ENCODE measurements at places on chromosomes 5 and 9.

DNA sequence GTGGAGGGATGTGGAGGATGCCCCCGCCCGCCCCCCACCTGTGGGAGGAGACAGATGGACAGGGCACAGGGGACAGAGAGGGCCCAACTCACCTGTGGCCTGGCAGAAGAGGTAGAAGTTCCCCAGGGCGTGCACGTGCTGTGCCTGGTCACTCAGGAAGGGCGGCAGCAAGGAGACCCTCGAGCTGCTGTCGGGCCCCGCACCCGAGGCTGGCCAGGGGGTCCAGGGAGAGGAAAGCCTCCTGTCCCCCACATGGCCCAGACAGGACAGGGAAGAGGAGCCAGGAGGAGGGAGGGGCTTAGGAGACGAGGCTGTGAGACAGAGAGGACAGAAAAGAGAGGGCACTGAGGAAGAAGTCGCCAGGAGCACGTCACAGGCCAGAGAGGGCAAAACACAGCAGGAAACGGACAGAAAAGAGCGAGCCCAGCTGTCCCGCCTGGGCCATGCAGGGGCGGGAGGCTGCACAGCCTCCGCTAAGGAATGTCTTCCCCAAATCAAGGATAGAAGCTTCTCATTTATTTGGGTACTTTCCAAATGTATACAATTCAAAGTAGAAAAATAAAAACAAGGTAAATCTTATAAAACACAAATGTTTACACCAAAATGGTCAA is 58.5 kb downstream of the SECISBP2 start:
- no peak for DNase-seq

- no peak for DNase-seq
These were observed 127.3 kb upstream of the TUT7 start for GRCh38 chr9:86481466-86481865.

- DNase-seq = no peak
These were observed 34.1 kb upstream of the SLC6A19 start for GRCh38 chr5:1167361-1167727.

DNA sequence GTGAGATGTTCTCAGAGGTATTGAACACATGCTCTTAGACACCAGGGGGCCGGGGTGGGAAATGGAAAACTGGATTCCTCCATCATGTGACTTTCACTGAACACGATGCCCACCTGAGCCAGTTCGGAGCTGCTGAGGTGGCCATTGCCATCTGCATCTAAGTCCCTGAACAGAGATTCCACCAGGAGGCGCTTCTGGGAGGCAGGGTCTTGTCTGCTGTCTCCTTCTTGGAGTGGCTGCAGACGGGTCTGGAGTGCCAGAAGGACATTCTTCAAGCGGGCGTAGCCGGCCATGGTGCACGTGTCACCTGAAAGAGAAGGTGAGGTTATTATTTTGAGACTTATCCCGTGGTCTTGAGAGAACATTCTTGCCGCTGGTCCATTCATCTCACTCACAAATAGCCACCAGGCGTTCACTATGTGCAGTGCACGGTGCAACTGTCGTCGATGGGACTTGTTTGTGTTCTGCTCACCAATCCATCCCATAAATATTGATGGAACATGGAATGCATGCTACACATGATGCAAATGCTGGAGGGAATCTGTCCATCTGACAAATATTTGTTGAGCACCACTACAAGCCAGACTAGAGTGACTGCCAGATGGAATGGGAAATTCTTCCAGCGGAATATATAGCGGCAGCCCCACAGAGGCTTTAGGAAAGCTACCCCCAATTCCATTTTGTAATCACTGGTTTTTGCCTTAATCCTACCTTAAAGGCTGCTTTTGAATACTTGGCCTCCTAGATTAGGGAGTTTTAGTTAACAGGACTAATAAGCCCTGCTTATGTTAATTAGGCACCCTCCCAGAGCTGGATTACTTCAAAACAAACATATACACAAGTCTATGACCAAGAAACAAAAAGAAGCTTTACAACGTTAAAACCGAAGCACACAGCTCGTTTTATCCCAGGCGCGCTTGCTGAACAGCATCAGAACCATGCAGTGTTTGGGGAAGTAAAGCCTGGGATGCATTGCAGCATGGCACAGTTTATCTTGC is 264.8 kb downstream of the HSPA4 start:
- no peak for DNase-seq

GRCh38 chr5:102799017-102799416 is 43.9 kb downstream of the PAM start:
- no peak for DNase-seq

GRCh38 chr9:13264788-13265187 is 14.7 kb downstream of the MPDZ start:
- DNase-seq = no peak

- no peak for DNase-seq
These were observed 7.3 kb upstream of the RAI14 start for GRCh38 chr5:34648840-34649158.

DNA sequence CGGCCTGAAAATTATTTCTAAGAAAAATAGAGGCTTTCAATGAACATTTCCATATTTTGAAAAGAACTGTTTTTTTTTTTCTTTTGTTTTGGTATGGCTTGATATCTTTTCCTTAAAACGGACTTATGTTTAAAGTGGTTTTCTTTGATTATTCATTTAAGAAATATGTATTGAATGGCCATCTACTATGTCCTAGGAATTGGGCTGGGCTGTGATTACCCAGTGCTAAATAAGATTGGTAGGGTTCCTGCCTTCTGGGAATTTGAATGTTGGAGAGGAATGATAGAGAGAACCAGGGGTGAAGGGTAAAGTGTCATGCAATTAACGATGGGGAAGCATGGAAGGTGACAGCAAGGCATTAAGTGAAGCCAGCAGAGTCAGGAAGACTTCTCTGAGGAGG is 33.2 kb downstream of the TNFSF8 start:
- no peak for DNase-seq

DNA sequence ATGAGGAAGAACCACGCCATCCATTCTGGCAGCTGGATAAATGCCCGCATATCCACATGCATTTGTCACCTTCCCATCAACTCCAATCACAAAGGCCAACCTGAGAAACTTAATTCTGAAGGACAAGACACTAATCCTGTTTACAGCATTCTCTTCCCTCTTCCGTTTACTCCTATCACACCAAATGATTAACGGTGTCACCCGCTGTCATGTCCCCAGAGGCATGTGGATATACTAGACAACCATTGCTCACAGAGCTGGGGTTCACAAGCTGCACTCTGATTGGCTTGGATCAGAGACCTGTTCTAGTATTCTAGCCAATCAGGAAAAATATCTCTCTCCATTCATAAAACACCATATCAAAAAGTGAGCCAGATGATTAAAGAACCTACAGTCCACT is 3.6 kb downstream of the MACROH2A1 start:
- DNase-seq = no peak

DNA sequence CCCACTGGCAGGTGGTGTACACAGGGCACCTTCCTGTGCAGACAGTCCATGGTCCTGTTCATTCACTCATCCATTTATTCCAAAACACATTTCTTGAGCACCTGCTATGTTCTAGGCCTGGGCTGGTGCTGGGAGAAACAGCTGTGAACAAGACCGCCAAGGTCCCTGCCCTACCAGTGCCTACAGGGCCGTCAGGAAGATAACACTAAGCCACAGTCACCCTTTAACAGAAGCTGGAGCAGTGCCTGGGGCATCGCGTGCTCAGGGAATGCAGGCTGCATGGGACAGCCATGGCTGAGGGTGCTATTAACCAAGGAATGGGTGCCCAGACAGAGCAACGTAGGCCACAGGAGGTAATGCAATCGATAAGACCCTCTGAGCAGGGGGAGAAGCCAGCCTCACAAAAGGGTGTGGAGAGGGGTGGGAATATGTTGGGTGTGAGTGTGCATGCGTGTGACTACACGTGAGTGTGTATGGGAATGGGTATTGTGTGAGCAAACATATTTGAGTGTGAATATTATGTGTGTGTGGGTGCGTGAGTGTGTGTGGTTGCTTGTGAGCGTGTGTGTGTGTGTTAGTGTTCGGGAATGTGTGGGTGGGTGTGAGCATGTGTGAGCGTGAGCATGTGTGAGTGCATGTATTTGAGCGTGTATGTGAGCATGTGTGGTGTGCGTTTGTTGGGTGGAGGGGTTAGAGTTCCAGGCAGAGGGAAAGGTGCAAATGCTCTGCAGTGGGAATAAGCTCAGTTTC is 19.1 kb downstream of the DUSP1 start:
- no peak for DNase-seq

GRCh38 chr5:375921-376798 is 54.6 kb downstream of the AHRR start:
- DNase-seq = no peak

DNA sequence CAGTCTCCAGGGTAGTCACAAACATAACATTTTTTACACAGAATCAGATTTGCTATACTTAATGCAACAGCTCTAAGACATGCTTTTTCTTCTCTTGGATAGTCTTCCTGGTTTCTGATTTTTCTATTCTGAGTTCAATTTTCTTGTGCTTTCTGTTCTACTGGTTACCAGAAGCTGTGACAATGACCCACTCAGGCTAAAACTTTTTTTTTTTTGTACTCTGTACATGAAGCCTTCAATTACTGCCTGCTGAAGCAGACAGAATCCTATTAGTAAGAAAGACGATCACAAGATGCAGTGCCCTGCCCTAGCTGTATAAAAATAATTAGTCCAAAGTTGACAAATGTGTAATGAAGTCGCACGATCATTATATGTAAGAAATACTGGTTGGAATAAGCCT is 231.1 kb upstream of the TBCA start:
- no peak for DNase-seq

GRCh38 chr9:79664375-79664831 is 92.6 kb downstream of the TLE4 start:
- no peak for DNase-seq

- DNase-seq = no peak
These were observed 195.3 kb downstream of the SEMA6A start for GRCh38 chr5:116379306-116379705.

DNA sequence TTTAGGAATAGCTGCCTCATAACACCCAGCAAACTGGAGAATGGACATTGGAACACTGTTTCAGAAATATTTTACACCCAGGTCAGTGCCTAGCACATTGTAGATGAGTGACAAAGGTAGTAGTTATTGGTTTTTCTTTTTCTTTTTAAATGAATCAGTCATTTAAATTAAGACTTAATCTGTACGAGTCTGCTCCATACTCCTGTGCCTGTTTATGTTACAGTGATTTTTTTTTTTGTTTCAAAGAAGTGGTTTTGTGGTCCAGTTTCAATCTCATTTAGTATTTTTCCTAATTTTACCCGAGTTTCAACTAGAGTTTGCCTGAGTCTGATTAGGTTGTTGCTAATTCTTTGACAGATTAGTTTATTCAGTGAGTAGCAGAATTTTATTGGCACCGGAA is 16.2 kb downstream of the LMNB1 start:
- DNase-seq = no peak

GRCh38 chr5:110088676-110089436 is 399.1 kb downstream of the MAN2A1 start:
- no peak for DNase-seq

- no peak for DNase-seq
These were observed 52.4 kb downstream of the FSD1L start for GRCh38 chr9:105500108-105500766.

DNA sequence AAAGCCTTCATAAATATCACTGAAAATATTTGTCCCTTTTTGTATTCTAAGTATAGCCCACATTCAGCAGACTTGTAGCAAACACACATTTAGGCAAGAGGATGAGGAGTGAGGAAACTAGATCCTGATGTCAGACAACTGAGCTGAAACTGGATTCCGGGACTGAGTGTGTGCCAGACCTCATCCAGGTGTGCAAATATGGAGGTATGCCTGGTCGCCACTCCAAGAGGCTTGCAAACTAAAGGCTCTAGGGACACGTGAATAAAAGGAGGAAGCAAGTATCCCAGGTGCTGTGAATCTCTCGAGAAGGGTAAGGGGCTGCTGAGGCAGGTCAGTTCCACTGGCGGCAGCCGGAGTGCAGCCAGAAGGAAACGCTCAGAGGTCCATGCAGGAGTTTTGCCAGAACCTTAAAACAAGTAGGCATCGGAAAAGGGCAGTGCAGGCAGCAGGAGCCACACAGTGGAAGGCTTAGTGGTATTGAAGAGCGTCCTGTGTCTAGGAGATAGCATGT is 77.4 kb upstream of the ALDH1B1 start:
- no peak for DNase-seq

DNA sequence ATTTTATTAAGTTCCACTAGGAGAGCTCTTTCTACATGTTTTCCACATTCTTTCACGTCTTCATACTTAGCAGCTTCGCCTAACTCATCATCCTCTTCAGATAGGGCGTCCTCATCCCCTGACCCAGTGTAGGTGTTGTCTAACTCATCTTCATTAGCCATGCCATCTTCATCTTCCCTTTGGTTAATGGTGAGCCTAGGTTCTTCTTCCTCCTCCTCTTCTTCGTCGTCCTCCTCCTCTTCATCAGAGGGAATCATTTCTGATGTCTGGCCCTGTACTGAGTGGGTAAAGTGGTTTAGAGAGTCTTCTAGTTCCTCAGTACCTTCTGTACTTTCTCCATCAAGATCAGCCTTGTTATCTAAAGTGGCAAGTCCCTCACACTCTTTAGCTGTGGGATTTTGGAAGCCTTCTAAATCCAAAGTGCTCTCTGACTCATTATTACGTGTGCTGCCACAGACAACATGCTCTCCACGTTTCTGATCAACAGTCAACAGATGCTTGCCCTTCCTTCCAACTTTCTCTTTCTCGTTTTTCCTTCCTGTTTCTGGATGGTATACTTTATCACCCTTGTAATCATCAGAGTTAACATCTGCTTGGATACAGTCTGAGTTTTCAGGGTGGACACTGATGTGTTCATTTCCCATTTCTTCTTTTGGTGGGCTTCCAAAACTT is 31.1 kb downstream of the TUT7 start:
- no peak for DNase-seq

GRCh38 chr9:77512876-77513275 is 135.2 kb downstream of the GNA14 start:
- no peak for DNase-seq

- no peak for DNase-seq
These were observed 373.6 kb downstream of the NTRK2 start for GRCh38 chr9:85042981-85043647.

GRCh38 chr5:131525805-131526204 is 109.2 kb downstream of the RAPGEF6 start:
- DNase-seq = no peak

GRCh38 chr9:1604942-1605560 is 410.1 kb upstream of the SMARCA2 start:
- no peak for DNase-seq

DNA sequence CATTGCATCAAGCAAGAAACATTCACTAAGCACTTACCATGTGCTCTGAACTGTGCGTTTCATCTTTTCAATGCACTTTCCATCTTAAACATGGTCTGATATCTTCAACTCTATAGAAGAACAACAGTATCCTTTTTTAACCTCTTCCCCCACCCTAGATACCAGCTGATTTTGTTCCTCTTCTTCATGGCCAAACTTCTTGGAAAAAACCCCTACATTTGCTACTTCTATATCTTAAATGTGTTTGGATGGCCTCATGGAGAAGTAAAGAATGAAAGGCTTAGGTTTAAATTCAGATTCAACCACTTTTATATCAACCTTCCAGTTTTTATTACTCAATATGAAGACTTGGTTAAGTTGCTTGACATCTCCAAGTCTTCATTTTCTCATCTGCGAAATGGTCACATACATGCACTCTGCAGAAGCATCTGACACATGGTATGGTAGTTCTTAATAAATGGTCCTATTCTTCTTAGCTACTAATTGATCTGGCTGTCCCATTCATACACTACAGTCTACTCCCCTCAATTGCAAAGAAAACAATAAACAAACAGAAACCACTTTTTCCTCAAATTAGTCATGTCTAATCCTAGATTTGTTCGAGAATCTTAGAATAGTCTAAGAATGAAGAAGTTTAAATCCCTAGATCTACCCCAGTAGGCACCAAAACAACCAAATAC is 59.4 kb downstream of the FYB1 start:
- DNase-seq = no peak

- no peak for DNase-seq
These were observed 37.8 kb upstream of the FUBP3 start for GRCh38 chr9:130541533-130541932.
